ENCODE measurements at places on chromosomes 7 and 10. TPM values are rescaled to one million over a fixed set of nuclear protein-coding genes. Genes with fewer than 3 reads are reported as not detected.

DNA sequence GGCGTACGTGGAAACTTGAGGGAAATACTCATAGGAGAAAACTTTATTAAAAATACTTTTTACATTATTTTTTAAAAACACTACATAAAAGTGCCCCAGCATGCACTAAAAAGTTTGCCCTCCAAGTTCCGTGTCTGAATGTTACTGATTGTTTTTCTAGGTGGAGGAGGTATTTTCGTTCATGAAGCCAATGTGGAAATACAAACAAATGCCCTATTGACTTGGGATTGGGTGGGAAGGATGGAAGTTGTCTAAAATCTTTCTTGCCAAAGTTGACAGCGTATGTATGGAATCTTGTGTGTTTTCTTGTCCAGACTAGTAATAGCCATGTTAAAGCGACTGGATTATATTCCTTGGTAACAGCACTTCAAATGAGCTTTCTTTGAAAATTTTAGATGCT, 1.2 kb downstream of the PROSER2 start:
- H3K4me3 ChIP-seq = peak overlapping the region; percentile 75
- no peaks in the 10 kb centered on the region for H3K27me3 ChIP-seq

GRCh38 chr10:111107023-111107422, 30.2 kb downstream of the ADRA2A start:
- DNase-seq = no peak
- H3K4me1 ChIP-seq = no peaks in the 10 kb centered on the region
- H3K36me3 ChIP-seq = no peaks in the 10 kb centered on the region
- H3K27me3 ChIP-seq = no peaks in the 10 kb centered on the region
- no peak overlapping the region for H3K4me3 ChIP-seq
- H3K27ac ChIP-seq = no peak overlapping the region

DNA sequence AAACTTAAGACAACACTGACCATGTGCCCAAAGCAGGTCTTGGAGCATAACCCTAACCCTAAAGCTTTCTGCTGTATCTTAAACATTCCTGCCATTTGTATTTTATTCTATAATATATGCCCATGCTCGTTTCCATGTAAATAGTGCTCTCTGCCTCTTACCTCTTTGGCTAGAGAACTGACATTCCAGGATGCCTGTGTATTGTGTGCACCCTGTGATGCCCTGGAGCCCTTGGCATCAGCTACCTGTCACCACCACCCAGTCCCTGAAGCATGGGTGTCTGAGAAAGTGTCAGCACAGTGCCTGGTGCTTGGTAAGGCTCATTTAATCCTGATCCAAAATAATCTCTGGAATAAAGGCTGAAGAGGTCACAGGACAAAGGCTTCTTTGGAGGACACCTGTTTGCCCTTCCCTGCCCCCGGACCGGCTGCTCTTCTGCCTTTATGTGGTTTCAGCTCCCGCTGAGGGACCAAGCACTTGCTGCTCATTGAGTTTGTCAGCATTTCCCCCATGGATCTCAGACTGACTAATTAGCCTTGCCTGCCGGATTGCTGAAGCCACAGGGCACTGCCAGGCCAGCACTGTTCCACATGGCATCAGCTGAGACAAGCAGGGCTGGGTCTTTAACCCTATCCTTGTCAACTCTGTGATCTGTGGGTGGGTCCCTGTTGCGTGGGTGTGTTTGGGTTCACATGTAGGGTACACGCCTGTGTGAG, 139.1 kb upstream of the SORCS3 start:
- H3K36me3 ChIP-seq = no peaks in the 10 kb centered on the region
- no peaks in the 10 kb centered on the region for H3K4me1 ChIP-seq
- H3K27me3 ChIP-seq = no peaks in the 10 kb centered on the region
- H3K4me3 ChIP-seq = no peak overlapping the region
- H3K27ac ChIP-seq = no peak overlapping the region

GRCh38 chr10:12020574-12020973, 22.0 kb downstream of the UPF2 start:
- no peak overlapping the region for H3K4me3 ChIP-seq
- no peaks in the 10 kb centered on the region for H3K27me3 ChIP-seq
- no peaks in the 10 kb centered on the region for H3K4me1 ChIP-seq
- DNase-seq = no peak
- no peaks in the 10 kb centered on the region for H3K36me3 ChIP-seq

FAM25A gene
- total RNA-seq = not detected

ASB10 gene
- not detected for total RNA-seq

PTF1A gene
- total RNA-seq = not detected

SPDYE2 gene
- not detected for total RNA-seq

CHST15 gene
- total RNA-seq = 14.4 TPM

ASAH2 gene
- total RNA-seq = 0.76 TPM

DNA sequence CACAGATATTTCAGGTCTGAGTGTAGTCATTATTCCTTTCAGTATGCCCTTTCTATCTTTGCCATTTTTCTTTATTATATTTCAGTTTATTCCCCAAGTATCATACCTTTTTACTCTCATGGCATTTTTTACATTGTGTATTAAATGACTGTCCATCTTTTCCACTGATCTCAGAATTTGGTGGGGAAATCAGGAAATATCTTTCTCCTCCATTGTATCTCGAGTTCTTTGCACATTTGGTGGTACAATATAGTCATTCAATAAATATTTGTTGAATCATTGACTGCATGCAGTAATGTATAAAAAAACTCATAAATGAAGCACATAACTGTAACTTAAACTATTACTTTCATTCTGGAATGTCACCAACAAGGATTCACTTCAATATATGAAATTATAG, 354.7 kb downstream of the HGF start:
- H3K27me3 ChIP-seq = no peaks in the 10 kb centered on the region
- H3K4me1 ChIP-seq = no peaks in the 10 kb centered on the region
- no peaks in the 10 kb centered on the region for H3K36me3 ChIP-seq
- DNase-seq = no peak

- no peak for DNase-seq
- H3K27me3 ChIP-seq = no peaks in the 10 kb centered on the region
- no peak overlapping the region for H3K27ac ChIP-seq
- H3K4me1 ChIP-seq = no peaks in the 10 kb centered on the region
Measured at GRCh38 chr7:148630078-148630477, 39.5 kb downstream of the C7orf33 start.

Measured in uterus (tissue), 4 donors.